Mesothelial cell of epicardium (in vitro differentiated cells): ENCODE measurements at places on chromosomes 7 and 10. TPM values are rescaled to one million over a fixed set of nuclear protein-coding genes. Genes with fewer than 3 reads are reported as not detected.

- DNase-seq: no peak
Observed at GRCh38 chr7:17545348-17545747, 246.9 kb downstream of the AHR start.

The HTR7 gene
- 2.9 to 3.4 TPM (median 3.0 TPM) in 3 replicates for total RNA-seq

- DNase-seq: no peak
Observed at GRCh38 chr7:50329775-50330174, 25.3 kb downstream of the IKZF1 start.

GRCh38 chr10:104688251-104689042, 47.4 kb downstream of the SORCS3 start:
- no peak for DNase-seq

GRCh38 chr7:130140551-130141160, 64.5 kb downstream of the TMEM209 start:
- DNase-seq: no peak

DNA sequence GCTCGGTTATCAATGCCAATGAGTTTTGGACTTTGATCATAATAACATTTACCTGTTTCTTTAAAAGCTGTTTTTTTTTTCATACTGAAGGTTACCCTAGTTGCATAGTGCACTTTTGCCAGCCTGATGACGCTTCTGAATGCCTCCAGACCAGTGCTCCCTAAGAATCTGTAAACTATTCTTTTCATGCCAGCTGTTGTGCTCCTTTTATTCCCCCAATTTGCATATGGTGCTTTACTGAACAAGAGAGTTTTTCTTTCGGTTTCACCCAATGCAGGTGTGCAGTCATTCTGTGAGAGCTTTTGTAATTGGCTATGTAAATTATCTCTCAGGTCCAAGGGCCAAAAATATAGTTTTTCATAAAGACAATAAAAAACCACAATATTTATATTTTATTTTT, 48.1 kb upstream of the GLCCI1 start:
- no peak for DNase-seq

The PNLIPRP1 gene
- not detected in 3 replicates for total RNA-seq

The FRAT2 gene
- 8.9 to 9.2 TPM (median 9.0 TPM) in 3 replicates for total RNA-seq

- DNase-seq: no peak
Observed at GRCh38 chr10:72316748-72317435, 37.8 kb downstream of the DNAJB12 start.

The GPR85 gene
- 1.8 to 2.2 TPM (median 2.1 TPM) in 3 replicates for total RNA-seq

The SPDYE2 gene
- total RNA-seq: 0.13 TPM in 1 of 3 replicates, not detected in the others

- DNase-seq: no peak
Observed at GRCh38 chr10:106571192-106571946, 593.1 kb downstream of the SORCS1 start.

- DNase-seq: no peak
Observed at GRCh38 chr7:141945356-141945755, 1.4 kb downstream of the CLEC5A start.

GRCh38 chr10:107232013-107232412, 67.5 kb upstream of the SORCS1 start:
- no peak for DNase-seq

The RSU1 gene
- 33.0 to 36.2 TPM (median 35.3 TPM) in 3 replicates for total RNA-seq

The OPALIN gene
- total RNA-seq: not detected in 3 replicates

DNA sequence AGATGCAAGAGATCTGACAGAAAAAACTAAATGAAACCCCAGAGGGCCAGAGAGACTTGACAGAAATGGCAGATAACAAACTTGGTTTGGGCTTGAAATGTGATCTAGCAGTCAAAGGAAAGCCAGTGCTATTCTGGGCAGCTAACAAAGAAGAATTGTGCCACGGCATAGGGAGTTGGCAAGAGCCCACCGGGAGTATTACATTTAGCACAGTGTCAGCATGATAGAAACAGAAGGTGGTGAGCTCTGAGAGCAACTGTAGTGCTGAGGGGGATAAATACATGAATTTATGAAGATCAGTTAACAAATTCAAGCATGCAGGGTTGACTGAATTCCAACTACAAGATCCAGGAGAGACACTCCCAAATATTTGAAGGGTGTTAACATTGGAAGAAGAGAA, 91.1 kb downstream of the AHCYL2 start:
- no peak for DNase-seq

DNA sequence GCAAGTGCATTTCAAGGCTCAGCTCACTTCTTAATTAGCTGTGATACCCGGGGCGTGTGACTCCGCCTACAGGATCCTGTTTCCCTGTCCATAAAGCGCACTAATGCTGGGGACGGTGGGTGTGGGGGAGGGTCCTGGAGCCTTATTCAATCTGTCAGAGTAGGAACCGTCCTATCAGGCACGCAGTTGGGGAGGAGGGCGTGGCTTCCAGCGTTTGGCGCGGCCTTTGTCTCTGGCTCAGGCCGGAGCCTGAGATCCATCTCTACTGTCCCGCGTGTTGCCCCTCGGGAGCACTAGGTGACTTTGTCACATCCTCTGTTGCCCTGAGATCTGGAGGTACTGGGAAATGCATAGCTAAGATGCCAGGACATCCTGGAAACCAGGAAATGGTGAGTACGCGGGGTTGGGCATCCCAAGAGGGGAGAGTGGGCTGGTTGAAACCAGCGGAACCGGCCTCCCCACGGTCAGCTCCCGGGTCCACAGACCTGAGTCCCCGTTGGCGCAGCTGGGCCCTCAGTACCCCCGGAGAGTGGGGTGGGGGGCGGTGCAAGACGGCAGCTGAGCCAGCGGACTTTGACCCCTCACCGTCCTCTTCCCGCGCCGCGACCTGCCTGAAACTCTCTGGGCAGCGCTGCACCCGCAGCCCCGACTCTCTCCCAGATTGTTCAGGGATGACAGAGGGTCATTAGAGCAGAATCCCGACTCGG, 104.4 kb upstream of the ZNF92 start:
- DNase-seq: peak; percentile 79

DNA sequence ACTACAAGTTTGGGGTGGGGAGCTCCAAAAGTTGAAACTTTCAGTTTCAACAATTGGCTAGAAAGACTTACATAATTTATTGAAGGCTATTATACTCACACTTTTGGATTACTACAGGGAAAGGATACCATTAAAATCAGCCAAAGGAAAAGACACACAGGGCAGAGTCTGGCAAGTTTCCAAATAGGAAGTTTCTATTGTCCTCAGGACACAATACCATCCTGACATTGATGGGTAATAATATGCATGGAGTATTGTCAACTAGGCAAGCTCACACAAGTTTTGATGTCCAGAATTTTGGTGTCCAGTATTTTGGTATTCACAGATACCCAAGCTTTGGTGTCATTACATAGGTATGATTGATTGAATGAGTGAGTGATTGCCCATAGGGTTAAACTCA, 872.6 kb upstream of the SORCS1 start:
- DNase-seq: no peak

DNA sequence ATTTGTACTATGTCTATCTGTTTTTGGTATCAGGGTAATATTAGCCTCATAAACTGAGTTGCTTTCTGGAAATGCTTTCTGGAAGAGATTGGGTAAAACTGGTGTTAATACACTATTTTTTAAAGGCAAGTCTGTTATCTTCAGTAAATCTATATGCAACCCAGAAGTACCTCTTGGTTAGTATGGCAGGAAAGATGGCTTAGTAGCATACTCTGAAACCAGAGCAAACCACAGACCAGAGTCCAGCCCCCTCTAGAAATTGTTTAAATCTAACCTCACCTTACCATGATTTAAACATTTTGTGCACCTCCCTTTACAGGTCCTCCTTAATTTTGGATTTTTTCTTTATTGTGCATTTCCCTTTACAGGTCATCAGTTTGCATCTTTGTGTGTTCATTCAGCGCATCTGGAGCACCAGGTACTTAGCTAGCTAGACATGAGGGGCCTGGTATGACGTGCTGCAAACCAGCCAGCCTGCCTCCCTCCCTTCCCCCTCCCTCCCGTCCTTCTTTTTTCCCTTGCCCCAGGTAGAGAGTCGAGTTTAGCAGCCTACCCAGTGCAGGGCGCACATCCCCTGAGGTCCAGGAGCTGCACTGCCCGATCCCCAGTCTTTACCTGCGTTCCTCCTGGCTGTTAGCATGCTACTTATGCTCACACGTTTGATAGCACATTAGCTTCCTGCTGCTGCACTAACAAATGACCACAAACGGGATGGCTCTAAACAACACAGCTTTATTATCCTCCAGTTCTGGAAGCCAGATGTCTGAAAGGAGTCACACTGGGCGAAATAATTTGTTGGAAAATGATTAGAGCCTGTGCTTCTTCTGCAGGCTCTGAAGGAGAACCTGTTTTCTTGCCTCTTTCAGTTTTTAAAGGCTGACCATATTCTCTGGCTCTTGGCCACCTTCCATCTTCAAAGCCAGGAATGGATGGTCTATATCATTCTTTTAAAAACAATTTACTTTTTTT, 299.9 kb upstream of the HABP2 start:
- no peak for DNase-seq

DNA sequence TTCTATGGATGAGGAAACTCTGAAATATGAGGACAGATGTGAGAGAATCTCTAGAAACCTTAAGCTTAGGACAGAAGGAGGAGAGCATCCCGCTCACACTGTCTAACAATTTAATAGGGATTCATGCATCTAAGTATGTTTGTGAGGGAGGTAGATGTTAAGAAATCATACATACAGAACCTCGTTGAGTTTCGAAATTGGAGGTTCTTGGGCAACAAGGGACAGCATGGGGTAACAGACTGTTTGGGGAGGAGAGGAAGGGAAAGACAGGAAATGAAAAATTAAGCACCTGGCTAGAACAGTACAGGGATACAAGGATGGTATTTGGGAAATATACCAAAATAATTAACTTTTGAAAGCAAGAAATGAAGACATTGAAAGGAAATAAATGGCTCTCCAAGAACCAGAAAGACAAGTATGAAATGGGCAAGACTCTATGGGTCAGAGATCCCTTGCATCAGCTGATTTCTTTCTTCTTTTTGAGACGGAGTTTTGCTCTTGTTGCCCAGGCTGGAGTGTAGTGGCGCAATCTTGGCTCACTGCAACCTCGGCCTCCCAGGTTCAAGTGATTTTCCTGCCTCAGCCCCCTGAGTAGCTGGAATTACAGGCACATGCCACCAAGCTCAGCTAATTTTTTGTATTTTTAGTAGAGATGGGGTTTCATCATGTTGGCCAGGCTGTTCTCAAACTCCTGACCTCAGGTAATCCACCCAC, 207.9 kb downstream of the CTNNA3 start:
- DNase-seq: no peak

The CNPY4 gene
- 26.1 to 27.9 TPM (median 27.4 TPM) in 3 replicates for total RNA-seq

DNA sequence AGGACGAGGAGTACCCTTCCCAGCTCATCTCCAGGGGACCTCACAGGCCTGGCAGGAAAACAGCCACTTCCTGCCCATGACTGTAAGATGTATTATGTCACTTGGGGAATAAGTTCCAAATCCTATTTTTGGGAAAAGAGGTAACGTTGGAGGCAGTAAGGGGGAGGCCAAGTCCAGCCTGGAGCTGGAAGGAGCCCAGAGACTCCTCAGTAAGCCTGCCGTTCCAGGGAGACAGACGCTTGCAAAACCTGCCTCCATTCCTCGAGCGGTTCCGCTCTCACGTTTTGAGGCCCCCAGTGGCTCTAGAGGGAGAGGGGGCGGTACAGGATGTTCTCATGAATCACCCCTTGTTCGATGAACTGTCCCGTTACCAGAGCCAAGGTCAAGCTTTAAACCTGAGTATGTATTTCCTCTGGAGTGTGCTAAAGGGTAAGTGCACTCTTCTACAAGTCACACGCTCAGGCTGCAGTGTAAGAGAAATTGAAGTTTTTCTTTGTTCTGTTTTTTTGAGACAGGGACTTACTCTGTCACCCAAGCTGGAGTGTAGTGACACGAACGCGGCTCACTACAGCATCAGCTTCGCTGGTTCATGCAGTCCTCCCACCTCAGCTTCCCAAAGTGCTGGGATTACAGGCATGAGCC, 45.5 kb upstream of the CYTH3 start:
- DNase-seq: no peak

DNA sequence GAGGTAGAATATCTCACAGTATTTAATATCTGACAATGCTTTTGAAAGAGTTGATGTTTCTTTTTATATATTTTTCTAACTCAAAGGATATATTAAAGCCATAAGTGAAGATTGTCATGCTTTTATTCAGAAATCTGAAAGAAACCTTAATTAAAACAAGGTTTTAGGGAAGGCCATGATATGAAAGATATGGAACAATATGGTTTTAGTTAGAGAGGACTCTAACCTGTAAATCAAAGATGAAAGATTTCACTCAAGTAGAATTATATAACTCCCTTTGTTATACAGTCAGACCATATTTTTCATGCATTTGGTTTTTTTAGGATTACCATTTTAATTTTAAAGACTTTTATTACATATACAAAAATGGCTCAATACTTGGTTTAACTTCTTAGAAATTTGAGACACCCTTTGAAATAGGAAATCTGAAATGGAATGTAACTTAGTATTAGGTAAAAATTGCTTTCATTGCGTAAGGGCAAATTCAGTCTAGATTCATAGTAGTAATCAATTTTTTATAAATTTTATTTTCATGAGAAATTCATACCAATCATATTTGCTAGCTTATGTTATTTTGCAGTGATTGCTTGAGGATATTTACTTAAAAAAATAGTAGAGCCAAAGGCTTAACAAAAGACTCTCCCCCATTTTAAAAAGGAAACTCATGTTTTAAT, 119.8 kb downstream of the TWIST1 start:
- no peak for DNase-seq
